ENCODE measurements at places on chromosomes 4 and X.

DNA sequence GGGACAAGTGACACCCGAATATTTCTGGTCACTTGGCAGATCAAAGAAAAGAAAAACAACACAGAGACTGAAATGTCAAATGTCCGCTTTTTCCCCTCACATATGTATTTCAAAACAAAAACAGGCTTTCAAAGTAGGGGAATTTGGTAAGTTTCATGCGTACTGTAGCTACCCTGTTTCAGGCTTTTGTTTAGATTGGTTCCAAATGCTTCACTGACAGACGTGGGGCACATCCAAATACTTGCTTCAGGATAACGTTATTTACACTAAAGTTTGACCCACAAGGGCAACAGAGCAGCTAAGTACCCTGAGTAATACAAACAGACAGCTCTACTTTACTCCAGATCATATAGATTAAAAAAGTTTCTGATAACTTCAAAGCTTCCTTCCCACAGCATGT, 804.5 kb upstream of the POU3F4 start:
- no peak for DNase-seq

- no peak for DNase-seq
Observed at GRCh38 chr4:176919631-176920030, 126.9 kb upstream of the VEGFC start.

DNA sequence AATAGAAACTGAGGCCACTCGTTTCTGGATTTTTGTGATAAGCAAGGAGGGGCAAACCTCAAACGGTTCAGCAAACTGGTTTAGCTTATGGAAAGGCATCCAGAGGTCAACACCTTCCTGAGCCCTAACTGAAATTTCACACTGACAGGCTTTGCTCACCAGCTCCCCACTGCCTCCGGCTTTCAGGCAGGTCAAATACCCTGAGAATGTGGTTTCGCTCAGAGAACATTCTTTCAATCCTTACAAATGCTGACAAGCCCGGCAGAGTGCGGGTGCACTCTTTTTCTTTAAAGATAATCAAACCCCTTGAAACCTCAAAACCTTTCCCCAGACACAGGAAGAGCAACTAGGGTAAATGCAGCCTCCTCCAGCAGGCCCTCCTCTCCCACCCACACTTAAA, 41.5 kb downstream of the CD40LG start:
- DNase-seq: peak; percentile 7

DNA sequence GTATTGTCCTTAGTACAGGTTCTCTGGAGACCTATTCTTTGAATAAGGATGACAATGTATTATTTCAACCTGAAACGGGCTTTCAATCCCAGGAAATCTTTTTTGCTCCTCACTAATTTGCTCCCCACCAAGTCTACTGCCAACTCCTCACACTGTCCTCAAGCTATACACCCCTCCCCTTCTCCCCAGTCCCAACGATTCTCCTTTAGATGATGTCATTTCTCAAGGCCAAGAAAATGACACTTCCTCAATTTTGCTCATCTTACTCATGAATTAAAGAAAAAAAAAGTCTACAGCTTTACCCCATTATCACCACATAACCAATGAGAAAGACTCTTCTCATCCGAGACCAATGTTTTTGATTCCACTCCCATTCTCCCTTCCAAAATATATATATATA, 20.6 kb downstream of the AP1S2 start:
- DNase-seq: no peak

- no peak for DNase-seq
Observed at GRCh38 chr4:2837110-2837903, 6.3 kb upstream of the ADD1 start.

GRCh38 chr4:145828802-145829485, 109.7 kb downstream of the ZNF827 start:
- DNase-seq: no peak

GRCh38 chrX:49192722-49193328, 6.7 kb upstream of the PRICKLE3 start:
- no peak for DNase-seq

DNA sequence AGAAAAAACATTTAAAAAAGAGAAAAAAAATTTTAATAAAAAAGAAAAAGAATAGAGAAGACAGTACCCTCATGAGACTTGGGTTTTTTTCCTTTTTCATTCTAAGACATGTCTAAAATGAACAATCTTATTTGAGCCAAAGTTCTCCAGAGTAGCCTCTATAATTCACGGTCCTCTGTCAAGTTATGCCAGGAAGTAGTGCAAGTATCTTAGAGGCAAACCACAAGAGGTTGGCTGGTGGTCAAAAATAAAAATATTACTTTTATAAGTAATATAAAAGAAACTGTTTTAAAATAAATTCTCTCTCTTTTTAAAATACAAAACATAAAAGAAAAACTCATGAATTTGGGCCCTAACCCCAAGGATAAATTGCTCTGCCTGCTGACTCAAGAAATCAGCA, 26.5 kb downstream of the HNRNPDL start:
- DNase-seq: no peak

- peak; percentile 62 for DNase-seq
Observed at GRCh38 chr4:174869339-174869738, 40.3 kb upstream of the GLRA3 start.
